T-helper 9 cell (primary cell): ENCODE measurements at places on chromosomes 2 and 18.

DNA sequence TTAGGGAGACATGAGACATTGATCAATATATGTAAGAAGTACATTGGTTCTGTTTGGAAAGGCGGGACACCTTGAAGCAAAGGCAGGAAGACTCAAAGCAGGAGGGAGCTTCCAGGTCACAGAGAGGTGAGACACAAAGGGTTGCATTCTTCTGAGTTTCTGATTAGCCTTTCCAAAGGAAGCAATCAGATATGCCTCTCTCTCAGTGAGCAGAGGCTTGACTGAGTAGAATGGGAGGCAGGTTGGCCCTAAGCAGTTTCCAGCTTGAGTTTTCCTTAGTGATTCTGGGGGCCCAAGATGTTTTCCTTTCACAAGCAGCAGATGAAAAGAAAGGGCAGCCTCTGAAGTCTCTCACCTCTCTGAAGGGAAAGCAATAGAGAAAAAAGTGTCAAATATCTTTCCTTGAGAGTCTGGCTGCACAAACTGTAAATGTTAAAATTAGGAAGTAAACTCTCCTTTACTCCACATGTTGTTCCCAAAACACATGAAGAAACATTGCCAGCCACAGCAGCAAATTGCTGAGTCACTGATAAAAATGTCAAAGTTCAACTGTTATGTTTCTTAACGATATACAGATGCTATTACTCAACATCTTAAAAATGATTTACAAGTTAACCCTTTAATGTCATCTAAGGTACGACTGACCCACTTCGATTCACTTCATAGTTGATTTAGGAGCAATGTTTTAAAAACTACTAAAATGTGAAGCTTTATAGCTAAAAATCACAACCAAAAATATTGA, 40.3 kb downstream of the CYB5A start:
- DNase-seq, result no peak

DNA sequence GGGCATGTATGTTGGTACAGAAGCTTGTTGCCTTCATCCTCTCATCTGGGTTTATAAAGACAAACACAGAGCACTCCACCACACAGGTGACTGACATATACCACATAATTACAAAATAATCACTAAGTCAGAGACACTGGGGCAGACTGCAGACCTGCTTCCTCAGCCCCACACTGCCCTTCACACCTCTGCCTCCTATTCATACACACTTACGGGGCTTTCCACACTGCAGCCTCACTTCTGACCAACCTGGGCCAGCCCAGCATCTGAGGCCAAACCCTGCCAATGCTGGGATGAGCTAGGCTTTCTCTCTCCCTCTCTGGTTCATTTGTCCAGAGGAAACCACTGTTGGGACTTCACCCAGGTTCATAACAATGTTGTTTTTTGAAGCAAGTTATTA, 4.5 kb downstream of the EMX1 start:
- DNase-seq, result no peak

GRCh38 chr18:71846716-71847115, 697.4 kb downstream of the CBLN2 start:
- DNase-seq, result no peak

- DNase-seq, result no peak
These were observed 30.2 kb upstream of the GRP start for GRCh38 chr18:59189746-59190145.
